ENCODE measurements at places on chromosomes 13 and 19.

DNA sequence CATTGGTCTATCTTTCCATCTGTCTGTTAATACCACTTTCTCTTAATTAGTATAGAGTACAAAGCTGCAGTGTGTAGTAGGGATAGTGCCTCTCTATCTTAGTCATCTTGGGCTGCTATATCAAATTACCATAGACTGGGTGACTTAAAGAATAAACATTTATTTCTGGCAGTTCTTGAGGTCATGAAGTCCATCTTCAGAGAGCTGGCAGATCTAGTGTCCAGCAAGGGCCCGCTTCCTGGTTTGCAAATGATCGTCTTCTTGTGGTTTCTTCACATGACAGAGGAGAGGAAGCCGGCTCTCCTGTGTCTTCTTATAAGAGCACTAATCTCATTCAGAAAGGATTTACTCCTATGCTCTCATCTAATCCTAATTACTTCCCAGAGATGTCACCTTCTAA, 6.1 kb downstream of the ZNF700 start:
- DNase-seq: no peak

GRCh38 chr13:100738176-100738855, 63.7 kb upstream of the TMTC4 start:
- DNase-seq: no peak

GRCh38 chr13:87124785-87125074, 546.4 kb upstream of the SLITRK5 start:
- no peak for DNase-seq

DNA sequence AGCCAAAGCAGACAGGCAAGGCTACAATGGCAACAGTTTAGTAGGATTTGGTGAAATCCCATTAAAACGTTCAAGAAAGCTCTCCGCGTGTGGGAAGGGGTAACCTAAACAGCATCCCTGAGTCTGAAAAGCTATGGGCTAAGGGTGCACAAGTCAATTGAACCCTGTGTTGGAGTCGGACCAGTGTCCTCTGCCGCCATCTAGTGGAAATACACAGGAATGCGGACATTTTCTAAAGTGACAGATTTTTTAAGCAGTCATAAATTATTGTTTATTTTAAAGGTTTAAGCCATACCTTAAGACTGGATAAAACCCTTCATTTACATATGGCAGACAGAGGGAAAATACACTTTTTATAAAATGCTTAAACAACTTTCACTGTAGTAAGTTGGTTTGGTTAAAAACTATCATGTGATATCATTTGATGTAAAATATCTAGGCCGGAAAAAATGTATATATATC, 26.5 kb upstream of the LSM14A start:
- peak; percentile 75 for DNase-seq

- DNase-seq: peak; percentile 30
These were observed 606 bp downstream of the PRDX2 start for GRCh38 chr19:12800923-12801465.

GRCh38 chr19:3450796-3451411, 29.4 kb downstream of the SMIM24 start:
- DNase-seq: peak; percentile 85

DNA sequence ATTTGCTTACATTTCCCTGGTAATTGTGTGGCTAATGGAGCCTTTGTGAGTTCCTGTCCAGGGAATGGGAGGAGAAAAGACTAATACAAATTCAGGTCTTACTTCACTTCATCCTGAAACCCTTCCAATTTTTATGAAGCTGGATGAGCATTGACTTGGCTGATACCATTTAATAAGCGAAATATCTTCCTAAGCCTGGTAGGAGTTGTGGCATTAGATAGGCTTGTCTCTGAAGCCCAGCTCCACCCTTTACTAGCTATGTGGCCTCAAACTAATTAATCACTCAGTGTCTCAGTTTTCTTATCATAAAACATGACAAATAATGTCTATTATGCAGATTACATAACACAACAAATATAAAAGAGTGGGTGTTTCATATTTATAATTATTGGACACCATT, 106.3 kb downstream of the FGF9 start:
- no peak for DNase-seq

- DNase-seq: no peak
These were observed 966.7 kb downstream of the PCDH17 start for GRCh38 chr13:58598241-58598640.

DNA sequence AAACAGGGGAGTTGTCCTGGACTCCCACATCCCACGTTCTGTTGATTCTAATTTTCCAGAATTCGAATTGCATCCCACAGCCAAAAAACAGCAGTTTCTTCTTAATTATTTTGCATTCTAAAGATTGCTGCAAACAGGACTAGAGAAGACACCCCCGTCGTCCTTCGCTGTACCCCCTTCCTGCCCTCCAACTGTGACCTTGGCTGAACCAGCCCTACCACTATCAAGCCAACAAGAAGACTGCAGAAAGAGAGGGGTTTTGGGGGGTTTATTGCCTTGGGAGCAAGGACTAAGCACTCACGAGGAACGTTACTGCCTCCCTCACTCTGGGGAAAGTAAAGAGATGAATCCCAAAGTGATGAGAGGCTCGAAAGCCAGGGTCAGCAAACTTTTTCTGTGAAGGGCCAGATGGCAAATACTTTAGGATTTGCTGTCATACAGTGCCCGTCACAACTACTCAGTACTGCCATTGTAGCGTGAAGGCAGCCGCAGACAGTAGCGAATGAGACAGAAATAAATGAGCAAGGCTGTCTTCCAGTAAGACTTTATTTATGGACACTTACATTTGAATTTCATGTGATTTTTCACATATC, 32.5 kb upstream of the KATNAL1 start:
- no peak for DNase-seq

DNA sequence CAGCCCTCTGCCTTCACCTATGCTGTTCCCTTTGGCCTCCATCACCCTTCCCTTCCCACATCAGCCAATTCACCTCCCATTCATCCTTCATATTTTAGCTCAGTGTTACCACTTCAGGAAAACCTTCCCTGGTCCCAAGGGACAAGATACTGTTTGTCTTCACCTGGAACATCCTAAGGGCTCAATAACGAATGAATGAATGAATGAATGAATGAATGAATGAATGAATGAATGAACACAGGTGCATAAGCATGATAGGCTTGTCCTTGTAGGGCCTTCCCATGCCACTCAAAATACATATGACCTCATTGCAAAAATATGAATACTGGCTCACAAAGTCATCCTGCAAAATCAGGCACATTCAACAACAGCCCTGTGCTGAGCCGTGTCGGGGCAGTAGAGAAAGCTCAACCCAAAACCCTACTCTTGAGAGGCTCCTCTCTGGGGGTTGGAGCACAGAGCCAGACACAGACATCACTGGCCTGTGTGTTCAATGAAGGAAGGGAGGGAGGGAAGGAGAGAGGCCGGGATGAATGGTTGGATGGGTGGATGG, 33.7 kb upstream of the TPM4 start:
- no peak for DNase-seq

GRCh38 chr13:112062571-112063570, 4.1 kb upstream of the SOX1 start:
- no peak for DNase-seq

DNA sequence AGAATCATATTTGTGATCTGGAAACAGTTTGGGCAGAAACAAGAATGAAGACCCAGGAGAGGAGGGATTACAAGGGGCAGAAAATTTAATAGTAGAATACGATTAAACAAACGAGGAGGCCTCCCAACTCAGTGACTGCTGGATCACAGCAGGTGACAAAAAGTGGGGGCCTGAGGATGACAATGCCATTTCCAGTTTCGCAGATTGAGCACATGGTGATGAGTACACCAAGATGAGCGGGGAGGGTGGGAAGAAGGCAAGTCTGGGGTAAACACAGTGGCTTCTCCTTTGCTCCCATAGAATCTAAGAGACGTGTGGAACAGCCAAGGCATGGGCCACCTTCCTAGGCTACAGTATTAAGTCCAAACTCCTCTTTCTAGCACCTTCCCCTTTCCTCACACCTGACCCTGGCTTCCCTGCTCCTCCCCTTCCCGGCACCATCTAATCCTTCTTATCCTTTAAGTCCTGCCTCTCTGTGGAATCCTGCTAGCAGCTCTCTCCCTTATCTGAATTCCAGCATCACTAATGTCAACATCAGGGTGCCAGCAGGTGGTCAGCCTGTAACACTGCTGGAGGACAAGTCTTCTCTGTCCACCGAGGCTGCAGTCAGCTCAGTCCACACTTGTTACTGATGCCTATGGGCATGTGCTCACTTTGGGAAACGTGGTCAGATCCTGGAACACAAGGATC, 13.5 kb downstream of the ATP7B start:
- no peak for DNase-seq

GRCh38 chr13:94079876-94080275, 399.6 kb downstream of the DCT start:
- DNase-seq: peak; percentile 53

- no peak for DNase-seq
These were observed 158.7 kb upstream of the GPR12 start for GRCh38 chr13:26919311-26919710.

- DNase-seq: no peak
These were observed 13.5 kb downstream of the OR10H4 start for GRCh38 chr19:15962319-15962718.

DNA sequence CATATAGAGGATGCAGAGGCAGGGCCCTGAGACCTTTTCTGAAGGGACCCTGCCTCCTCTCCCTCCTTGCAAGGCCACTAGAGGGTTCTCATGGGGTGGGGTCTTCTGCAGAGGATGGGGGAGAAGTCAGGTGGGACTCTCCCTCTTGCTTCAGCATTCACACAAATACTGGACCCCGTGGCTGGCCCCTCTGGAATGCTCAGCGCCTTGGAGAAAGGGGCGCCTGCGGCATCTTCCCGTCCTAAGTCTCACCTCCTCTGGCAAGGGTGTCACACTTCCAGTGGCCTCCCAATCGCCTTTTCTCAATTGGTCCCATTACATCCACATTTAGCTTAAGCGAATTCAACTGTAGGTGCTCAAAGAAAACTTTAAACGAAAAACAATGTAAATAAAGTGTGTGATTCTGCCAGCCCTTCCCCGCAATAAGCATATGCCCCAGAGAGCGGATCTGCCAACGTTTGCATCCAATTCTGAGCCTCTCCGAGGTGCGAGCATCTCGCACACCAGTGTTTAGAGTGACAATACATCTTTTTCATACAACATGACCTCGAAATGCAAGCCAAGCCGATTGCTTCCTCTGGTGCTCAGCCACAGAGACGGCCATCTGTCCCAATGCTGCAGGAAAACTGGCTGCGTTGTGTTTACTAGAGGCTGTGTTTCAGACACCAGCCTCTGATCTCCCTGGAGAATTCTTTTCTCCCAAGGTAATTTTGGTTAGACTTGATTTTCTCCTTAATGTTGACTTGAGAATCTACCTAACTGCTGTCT, 69.1 kb upstream of the WASF3 start:
- no peak for DNase-seq

- no peak for DNase-seq
These were observed 17.8 kb downstream of the KCTD15 start for GRCh38 chr19:33814181-33815165.

GRCh38 chr13:66216728-66217127, 1013.4 kb downstream of the PCDH9 start:
- DNase-seq: no peak

- DNase-seq: no peak
These were observed 30.5 kb downstream of the PPP1R37 start for GRCh38 chr19:45123440-45123850.

DNA sequence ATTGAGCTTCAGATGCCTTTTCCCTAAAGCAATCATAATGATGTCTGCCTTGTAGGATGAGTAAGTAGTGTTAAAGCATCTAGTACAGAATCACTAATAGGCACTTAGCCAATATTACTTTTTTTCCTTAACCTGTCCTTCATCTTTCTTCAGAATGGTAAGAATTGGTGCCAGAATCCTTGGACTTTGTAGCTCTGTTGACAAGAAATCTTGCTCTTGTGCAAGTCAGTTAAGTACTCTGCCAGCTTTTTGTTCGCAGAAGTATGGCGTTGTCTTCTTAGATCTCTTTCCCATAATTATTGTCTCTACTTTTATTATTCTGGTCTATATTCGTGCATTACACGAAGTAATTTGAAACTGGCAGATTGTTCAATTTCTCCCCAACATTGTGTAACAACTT, 554.5 kb downstream of the PCDH9 start:
- no peak for DNase-seq

GRCh38 chr19:7676854-7677253, at the start of gene MCEMP1:
Gene MCEMP1, plus strand, starts transcription at chr19:7677090. Its CDS starts 31 bp downstream, at chr19:7677121.
- no peak for DNase-seq

- no peak for DNase-seq
These were observed 993 bp downstream of the FUT6 start for GRCh38 chr19:5838353-5839064.

- no peak for DNase-seq
These were observed 88.8 kb downstream of the ING1 start for GRCh38 chr13:110802260-110802659.

GRCh38 chr13:40975441-40975840, 43.7 kb downstream of the ELF1 start:
- no peak for DNase-seq

DNA sequence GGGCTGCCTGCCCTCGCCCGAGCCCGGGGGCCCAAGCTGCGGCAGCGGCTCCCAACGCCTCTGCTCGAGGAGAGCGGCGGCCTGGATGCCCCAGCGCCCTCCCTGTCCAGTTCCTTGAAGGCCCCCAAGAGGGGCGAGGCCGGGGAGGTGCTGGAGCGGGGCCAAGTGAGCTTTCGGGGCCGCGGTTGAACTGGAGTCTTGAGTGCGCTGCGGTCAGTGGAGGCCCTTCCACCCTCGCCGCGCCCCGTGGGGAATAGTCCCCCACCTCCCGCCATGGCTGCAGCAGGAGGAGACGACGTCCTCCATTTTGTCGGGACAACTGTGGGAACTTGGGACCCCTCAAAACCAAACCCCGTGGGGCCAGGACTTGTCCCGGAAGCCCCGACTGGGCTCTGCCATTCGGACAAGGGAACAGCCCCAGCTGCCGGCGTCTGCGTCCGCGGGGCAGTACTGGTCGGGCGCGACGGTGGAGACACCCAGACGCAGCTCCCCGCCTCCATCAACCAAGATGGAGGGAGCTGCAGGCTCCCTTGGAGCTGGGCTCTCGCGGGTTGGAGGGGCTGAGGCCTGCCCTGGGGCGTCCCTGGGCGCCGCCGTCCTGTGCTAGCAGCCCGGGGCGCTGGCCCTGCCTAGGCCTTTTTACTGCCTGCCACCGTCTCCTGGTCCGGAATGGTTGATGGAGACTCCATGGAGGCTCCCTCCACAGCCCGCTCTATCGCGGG, 736 bp upstream of the ZMYM5 start:
- DNase-seq: peak; percentile 67

GRCh38 chr19:7823686-7824301, 6.2 kb upstream of the EVI5L start:
- DNase-seq: no peak

DNA sequence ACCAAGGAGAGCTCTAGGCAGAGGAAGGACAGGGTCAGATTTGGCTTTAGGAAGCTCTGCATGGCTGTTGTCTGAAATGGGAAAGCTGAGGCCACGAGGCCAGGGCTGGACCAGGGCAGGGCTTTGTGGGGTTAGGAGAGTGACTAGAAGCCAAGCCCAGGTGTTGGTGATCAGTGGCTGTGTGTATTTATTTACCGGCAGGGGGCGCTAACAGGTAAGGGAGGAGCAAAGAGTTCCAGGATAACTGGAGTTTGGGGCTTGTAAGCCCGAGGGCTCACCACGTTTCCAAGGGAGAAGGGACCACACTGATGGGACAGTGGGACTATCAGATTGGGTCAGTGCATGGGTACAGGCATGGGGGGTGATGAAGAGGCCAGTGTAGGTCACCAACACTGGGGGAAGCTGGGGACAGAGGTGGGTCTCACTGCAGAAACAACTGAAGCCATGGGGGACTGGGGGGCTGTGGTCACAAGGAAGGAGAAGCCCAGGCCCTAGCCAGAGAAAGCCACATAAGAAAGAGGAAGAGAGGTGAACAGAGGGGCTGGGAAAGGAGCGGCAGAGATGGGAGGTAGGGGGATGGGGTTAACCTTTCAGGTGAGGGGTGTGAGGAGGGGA, 3.9 kb downstream of the TMEM147 start:
- DNase-seq: peak; percentile 85

GRCh38 chr13:41492432-41493260, 35.3 kb downstream of the RGCC start:
- no peak for DNase-seq

Measured in GM03348 (cell line).